ENCODE measurements at places on chromosomes 16 and 17. TPM values are rescaled to one million over a fixed set of nuclear protein-coding genes. Genes with fewer than 3 reads are reported as not detected.

TRIM65 gene
- total RNA-seq = 40.7 TPM

SNX20 gene
- total RNA-seq = 47.7 TPM

MYOCD gene
- total RNA-seq = 0.32 TPM

POLR3K gene
- 28.3 TPM for total RNA-seq

CAPN15 gene
- total RNA-seq = 68.0 TPM

PSMC3IP gene
- total RNA-seq = 10.4 TPM

AANAT gene
- total RNA-seq = 0.94 TPM

DDX19B gene
- 31.6 TPM for total RNA-seq

ZNF597 gene
- 5.0 TPM for total RNA-seq

CSH1 gene
- not detected for total RNA-seq

HSD11B2 gene
- not detected for total RNA-seq

HBQ1 gene
- not detected for total RNA-seq

ACACA gene
- total RNA-seq = 26.2 TPM

CLEC18A gene
- total RNA-seq = 2.2 TPM

All from B cell (primary cell).